Esophagus muscularis mucosa (tissue), 4 donors: ENCODE measurements at places on chromosomes 7 and 10. TPM values are rescaled to one million over a fixed set of nuclear protein-coding genes. Genes with fewer than 3 reads are reported as not detected.

The TSPAN12 gene
- 7.1 TPM for total RNA-seq

The WBP1L gene
- 147 TPM for total RNA-seq

DNA sequence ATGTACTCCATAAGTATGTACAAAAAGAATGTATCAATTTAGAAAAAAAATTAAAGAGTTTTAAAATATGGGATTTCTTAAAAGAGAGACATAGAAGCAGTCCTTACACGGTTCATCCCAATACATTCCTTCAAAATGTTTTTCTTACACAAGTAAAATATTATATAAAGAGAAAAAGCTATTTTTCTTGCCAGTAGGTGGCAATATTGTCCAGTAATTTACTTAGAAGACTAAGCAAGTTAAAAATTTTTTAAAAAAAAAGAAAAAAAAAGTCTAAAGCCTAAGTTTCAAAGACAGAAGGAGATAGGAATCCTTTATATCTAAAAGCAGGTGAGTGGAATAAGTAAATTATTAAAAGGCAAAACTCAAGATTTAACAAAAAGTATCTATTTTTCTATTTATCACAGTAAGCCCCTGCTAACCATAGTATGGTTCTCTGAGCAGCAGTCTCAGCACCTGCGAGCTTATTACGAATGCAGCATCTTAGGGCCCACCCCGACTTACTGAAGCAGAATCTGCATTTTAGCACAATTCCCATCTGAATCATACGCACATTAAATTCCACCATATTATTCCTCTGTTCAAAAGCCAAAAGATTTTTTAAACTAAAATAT is 240.6 kb downstream of the DGKI start:
- no peak overlapping the region for H3K4me3 ChIP-seq
- no peak overlapping the region for H3K27ac ChIP-seq
- H3K4me1 ChIP-seq: no peaks in the 10 kb centered on the region
- no peaks in the 10 kb centered on the region for H3K27me3 ChIP-seq
- no peak for DNase-seq

The CCDC3 gene
- 23.7 TPM for total RNA-seq

GRCh38 chr7:135095450-135095849 is 52.4 kb upstream of the TMEM140 start:
- H3K27ac ChIP-seq: no peak overlapping the region
- no peaks in the 10 kb centered on the region for H3K36me3 ChIP-seq
- no peaks in the 10 kb centered on the region for H3K4me1 ChIP-seq
- no peak overlapping the region for H3K4me3 ChIP-seq
- no peaks in the 10 kb centered on the region for H3K27me3 ChIP-seq
